DMS79 treated with DMSO at 0.1 percent for 48 hours (cell line): ENCODE measurements at places on chromosomes 4 and X.

GRCh38 chr4:48071191-48071590, 54.6 kb downstream of the NIPAL1 start:
- DNase-seq: no peak

DNA sequence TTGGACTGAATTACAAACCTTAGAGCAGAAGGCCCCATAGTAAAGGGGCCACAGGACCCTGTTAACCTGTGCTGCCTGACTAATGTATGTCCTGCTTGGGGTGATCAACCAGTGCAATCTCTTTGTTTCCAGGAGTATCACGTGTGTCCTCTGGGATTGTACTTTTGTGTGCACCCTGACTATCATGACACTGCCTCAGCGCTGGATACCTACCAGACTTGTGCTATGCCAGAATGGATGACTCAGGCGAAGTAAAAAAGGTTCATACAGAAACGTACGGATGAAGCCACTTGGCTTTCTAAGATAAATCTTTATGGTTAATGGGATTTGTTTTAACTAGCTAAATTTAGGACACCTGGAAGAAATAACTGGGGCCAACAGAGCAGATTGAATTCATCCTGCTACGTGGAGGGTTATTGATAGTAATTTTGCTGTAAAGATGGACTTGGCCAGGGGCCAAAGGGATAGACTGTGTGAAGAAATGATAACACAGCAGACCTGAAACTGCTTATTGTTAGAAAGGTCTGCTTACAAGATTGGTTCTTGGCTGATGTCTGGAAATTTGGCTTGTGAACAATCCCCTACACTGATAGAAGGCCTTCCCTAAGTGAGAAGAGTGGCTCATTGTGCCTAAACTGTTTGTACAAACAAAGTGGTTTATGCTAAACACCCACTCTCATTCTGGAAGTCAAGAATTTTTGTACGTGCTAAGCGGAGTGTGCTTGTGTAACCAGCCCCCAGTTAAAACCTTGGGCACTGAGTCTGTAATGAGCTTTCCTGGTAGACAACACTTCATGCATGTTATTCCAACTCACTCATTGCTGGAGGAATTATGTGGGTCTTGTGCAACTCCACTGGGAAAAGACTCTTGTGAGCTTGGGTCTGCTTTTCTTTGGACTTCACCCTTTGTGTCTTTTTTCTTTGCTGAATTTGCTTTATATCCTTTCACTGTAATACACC, 750.5 kb upstream of the HTR2C start:
- DNase-seq: no peak

DNA sequence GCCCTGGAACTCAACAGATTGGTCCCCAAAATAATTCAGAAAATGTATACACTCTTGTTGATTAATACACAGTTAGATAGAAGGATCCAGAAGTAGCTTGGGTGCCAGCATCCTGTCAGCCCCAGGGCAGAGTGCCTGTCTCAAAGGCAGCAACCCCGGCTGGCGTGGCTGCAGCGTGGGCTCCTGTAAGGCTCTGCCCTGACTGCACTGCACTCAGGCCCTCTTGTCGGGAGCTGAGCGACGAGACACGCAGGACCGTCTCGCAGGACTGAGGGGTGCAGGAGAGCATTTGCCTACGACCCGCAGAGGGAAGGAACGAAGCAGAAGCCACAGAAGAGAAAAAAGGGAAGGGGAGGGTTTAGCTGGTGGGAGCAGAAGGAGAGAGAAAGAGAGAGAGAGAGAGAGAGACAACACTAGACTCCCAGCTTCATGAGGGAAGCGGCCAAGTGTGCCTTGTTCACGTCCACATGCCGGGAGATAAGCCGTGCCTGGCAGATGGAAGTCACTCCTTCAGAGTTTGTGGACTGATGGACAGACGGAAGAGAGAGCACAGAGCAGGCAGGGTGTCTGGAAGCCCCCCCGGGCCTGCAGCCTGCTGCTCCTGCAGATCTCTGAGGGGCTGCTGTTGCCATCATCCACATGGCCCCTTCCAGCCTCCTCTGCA, 38.7 kb upstream of the HELT start:
- DNase-seq: no peak

DNA sequence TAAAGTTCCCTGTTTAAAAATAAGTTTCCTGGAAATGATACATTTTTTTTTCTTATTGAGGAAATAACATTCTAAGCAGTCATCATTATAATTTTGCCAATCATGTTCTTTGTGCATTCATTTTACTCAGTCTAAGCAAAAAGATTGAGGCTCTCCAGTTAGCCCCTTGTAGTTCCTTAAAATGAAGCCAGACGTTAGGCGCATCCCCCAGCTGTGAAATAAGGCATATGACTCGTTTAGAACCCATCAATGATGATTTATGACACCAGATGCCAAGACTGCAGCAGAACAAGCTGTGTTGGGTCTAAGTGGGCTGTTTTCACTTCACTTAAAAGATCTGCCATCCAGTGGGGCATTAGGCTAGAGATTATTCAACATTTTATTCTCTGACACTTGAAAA, 17.0 kb downstream of the PDGFC start:
- no peak for DNase-seq

DNA sequence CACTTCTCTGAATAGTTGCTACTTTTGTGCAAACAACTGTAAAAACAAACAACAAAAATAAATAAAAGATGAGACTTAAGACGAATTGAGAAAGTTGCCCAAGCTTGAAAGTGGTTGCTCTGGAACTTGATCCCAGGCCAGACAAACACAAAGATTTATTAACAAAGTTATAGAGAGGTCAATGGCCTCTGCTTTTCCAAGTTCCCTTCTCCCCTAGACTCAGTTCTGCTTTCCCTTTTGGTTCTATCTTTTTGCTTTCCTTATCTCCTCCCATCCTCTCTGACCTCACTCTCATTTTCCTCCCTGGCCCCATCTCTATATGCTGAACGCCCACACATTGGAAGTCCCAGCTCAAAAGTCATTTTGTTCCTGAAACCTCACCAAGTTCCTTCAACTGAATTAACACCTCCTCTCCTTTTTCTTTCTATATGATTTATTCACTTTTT, 82.7 kb downstream of the MXRA5 start:
- DNase-seq: no peak

- DNase-seq: no peak
These were observed 379.8 kb downstream of the DCAF12L2 start for GRCh38 chrX:125786316-125786715.

- no peak for DNase-seq
These were observed 10.6 kb downstream of the SYTL4 start for GRCh38 chrX:100721328-100721727.

DNA sequence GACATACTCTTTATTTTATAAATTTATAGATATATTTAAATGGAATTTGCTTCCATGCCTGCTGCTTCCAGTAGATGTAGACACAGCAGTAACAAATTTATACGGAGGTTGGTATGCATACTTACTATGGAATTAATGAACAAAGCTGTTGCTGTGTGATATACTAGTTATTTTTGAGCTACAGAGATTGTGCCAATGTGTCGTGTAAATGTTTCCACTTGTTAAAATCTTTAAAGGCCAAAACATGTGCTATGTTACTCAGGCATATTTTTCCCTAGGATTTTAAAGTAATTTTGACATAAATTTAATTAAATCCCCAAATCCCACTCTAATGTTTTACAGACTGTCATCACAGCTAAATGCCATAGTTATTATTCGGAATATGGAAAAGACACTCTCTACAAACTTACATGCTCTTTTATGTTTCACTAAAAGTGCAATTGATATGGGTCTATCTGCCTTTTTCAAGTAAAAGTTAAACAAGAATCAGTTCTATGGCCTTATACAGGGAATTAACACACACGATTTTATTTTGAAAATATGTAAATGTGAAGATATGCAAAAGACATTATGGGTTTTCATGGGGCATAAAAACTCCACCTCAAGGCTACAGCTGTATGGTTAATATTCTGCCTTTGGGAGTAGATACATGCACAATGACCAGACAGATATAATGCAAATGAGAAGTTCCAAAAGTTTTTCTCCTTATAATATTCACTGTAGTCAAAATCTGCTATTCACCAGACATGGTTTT, 256.8 kb downstream of the FSTL5 start:
- no peak for DNase-seq

DNA sequence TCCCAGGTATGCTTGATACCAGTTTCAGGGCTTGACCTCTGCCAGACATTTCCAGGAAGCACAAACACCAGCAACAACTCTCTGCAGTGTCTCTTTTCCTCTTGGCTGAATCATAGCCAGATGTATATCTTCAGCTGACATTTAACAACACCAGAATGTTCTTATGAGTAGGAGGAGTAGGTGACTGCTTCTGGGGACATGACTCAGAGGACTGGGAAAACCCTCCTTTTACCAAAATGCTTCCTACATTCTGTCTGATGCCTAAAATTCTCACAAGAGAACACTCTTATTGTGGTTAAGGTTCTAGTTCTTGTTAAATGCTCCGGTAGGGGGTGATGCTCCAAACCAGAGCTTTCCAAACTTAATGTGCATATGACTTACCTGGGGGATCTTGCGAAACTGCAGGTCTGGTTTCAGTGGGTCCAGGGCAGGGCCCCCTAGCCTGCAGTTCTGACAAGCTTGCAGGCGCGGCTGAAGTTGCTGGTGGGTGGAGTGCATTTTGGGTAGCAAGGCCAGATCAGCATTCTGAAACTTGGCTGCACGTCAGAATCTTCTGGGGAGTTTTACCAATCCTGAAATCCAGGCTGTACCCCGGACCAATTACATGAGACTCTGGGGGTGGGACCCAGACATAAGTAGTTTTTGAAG, 329.3 kb upstream of the RPS6KA3 start:
- DNase-seq: no peak

DNA sequence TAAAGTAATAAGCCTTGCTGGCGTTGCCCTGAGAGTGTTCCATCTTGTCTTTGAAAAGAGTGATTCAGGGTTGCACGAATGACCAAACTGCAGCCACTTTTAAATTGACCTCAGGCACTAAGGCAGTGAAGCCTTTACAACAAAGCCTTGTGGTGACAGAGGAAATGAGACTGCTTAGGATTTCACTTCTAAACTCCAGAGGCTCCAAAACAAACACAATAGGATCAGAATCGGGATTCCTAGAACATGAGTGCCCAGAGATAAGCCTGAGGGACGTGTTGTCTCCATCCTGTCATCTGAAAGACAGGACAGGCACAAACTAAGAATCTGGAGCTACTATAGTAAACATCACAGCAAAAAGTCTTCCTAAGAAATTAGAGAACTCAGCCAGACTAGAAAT, 405.2 kb downstream of the PPARGC1A start:
- DNase-seq: no peak

- no peak for DNase-seq
These were observed 50.1 kb upstream of the NSUN7 start for GRCh38 chr4:40699648-40700047.

- DNase-seq: no peak
These were observed 578 bp upstream of the CORIN start for GRCh38 chr4:47838445-47838844.

DNA sequence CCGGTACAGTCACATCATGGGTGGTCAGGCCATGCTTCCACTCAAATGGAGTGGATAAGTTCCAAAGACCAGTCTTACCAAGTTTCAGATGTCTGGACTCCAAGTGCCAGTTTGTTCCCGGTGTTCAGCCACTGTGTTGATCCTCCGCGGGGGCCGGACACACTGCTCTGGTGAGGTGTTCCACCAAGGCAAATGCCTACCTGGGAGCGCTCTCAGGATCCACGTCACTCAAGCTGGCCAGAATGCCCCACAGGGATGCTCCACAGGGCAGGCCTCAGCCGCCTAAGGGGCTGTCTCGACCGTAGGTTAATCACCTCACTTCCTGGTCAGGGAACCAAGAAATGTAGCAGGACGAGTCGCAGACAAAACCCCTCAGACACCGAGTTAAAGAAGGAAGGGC, 258.0 kb upstream of the GRID2 start:
- DNase-seq: no peak

- DNase-seq: no peak
These were observed 62.8 kb downstream of the FGF16 start for GRCh38 chrX:77510007-77510406.

DNA sequence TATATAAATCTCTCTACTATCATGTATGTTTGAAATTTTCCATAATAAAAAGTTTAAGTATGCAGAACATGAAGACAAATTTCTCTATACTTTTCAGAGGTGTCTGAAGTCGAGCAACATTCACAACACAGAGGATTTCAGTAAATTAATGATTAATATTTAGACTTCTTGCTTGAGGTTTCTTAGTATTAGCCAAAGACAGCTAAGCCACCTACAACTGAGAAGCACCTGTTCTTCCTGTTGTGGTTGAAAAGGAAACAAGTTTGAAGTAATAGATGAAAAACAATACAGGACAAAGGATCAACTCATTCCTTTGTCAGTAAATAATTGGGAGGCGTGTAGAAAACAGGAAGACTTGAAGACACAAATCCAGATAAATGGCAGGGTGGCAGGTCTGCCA, 21.1 kb downstream of the SCML1 start:
- DNase-seq: no peak

DNA sequence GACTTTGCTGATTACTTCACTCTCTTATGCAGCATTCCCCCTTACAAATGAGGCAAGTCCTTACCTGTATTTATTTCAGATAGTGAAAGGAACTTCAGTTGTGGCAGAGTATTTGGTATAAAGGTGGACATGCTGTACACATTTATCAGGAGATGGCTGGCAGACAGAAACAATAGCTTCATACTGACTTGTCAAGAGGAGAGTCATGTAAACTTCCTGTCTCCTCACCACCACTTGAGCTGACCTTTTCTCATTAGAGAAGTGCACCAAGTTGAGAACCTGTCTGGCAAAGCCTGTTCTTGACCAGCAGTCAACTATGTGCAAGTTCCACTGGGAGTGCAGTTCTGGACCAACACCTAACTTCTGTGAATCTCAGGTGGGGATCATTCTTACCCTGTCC, 80.8 kb downstream of the LARP1B start:
- no peak for DNase-seq

GRCh38 chr4:38565271-38566199, 98.5 kb upstream of the KLF3 start:
- DNase-seq: peak; percentile 63

DNA sequence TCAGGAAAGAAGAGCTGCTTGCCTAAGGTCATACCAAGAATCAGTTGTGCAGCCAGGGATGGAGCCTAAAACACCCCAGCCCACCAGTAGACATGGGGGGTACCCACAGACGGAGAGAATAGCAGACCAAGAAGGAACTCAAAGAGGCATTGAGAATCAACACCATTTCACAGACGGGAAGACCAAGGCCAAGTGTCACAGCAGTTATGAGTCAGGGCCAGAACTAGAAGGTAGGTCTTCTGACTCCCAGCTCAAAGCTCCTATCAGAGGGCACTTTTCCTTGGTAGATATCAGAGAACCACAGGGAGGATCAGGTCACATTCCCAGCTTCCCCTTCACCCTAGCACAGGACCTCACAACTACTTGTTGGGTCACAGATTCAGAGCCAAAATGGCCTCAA, 14.5 kb downstream of the OTUD5 start:
- no peak for DNase-seq

- DNase-seq: peak; percentile 72
These were observed 77.5 kb downstream of the ELF2 start for GRCh38 chr4:139099366-139099982.

- DNase-seq: no peak
These were observed 8.5 kb downstream of the TRIM2 start for GRCh38 chr4:153212736-153213135.
